ENCODE measurements at places on chromosomes 12 and 14.
A peak's percentile ranks its signal among the peaks of the same experiment; 100 is the strongest.

DNA sequence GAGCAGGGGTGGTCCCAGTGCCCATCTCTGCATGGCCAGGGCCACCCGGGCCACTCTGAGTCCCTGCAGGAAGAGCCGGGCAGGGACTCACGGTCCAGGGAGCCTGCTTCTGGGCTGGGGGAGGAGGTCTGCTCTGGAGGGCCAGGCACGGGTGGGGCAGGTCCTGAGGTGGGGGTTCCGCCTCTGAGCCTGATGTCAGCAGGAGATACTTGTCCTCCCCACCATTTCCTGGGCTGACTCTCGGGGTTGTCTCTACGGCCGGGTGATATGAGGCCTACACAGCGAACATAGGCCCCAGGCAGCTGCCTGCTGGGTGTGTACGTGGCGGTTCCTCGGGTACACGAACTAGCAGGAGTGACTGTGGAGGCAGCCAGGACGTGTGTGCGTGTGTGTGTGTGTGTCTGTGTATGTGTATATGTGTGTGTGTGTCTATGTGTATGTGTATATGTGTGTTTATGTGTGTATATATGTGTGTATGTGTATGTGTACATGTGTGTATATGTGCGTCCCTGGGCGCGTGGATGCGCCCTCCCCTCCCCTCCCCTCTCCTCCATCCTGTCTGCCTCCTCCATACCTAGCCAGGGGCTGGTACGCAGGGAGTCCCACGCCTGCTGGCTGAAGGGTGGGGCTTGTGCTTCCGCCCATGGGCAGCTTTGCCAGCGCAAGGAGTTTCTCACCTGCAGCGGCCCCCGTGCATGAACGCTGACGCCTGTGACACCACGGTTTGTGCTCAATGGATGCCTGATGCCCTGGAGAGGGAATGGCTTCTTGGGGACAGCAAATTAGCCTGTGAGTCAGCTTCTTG, 30.4 kb upstream of the TRAF3 start:
- no peak for DNase-seq

- peak; percentile 39 for DNase-seq
These were observed 20.7 kb downstream of the PHLDA1 start for GRCh38 chr12:76010732-76011458.

GRCh38 chr12:62263966-62264365, 3.8 kb downstream of the USP15 start:
- no peak for DNase-seq

GRCh38 chr12:101695706-101696105, 1.7 kb upstream of the CHPT1 start:
- no peak for DNase-seq

- DNase-seq, result no peak
These were observed 97.7 kb upstream of the IFNG-AS1 start for GRCh38 chr12:67891596-67891995.

GRCh38 chr14:35295845-35296161, 3.6 kb downstream of the PSMA6 start:
- DNase-seq, result no peak

DNA sequence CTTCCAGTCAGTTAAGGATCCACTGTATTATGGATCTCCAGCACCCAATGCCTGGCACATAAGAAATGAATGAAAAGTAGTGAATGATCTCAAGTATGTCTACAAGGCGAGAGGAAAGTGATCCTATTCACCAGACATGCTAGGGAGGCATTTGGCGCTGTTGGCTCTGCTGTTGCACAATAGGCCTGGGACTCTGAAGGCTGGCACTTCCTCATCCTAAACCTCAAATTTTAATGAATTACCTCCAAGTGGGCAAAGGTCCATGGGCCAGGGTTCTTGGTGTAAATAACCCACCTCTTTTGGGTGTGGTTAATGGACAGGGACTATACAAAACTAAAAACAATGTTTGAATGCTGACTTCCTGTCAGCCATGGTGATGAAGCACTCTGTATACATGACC, 173.4 kb upstream of the PZP start:
- DNase-seq, result no peak

DNA sequence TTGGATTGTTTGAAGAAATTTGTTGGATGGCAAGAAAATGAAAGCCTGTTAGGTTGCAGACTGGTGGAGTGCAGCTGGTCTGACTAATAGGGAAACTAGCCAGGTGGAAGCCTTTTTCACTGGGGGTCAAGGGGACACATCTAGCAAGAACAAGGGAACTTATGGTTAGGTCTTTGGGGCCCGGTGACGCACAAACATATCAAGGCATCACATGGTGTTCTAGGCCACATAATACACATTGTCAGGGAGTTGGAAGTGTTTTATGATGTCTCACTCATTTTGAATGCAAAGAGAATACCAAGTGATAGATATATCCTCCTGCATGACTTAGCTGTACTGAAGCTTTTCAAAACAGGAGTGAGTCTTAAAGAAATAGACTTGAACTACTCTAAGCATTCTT, 351.2 kb downstream of the KCNH5 start:
- peak; percentile 97 for DNase-seq

GRCh38 chr14:93533437-93533836, 102.7 kb downstream of the UNC79 start:
- DNase-seq, result no peak

GRCh38 chr14:23641915-23642588, 5.9 kb downstream of the DHRS2 start:
- no peak for DNase-seq

All from fibroblast of pulmonary artery (primary cell).